ENCODE measurements at places on chromosomes 12 and 14. TPM values are rescaled to one million over a fixed set of nuclear protein-coding genes. Genes with fewer than 3 reads are reported as not detected.

- no peak for DNase-seq
These were observed 29.8 kb downstream of the BICD1 start for GRCh38 chr12:32136404-32136803.

DNA sequence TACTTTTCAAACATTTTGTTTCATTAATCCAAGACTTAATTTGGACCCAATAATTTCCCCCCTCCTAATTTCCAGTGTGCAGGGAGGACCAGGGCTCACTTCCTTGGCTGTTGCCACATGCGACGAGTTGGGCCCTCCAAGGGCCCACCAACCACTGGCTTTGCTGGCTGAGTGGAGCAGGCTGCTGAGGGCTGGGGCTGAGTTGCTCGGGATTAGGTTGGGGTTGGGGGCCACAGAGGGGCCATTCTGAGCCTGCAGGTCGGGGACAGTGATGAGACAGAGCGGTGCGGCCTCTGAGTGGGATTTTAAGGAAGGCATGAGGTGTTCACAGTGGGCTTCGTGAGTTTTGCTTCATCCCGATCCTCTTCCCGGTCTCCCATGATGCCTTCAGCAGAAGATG is 6.1 kb upstream of the TRAF3 start:
- no peak for DNase-seq

- DNase-seq: no peak
These were observed 217.2 kb downstream of the SLC15A4 start for GRCh38 chr12:128606538-128606937.

DNA sequence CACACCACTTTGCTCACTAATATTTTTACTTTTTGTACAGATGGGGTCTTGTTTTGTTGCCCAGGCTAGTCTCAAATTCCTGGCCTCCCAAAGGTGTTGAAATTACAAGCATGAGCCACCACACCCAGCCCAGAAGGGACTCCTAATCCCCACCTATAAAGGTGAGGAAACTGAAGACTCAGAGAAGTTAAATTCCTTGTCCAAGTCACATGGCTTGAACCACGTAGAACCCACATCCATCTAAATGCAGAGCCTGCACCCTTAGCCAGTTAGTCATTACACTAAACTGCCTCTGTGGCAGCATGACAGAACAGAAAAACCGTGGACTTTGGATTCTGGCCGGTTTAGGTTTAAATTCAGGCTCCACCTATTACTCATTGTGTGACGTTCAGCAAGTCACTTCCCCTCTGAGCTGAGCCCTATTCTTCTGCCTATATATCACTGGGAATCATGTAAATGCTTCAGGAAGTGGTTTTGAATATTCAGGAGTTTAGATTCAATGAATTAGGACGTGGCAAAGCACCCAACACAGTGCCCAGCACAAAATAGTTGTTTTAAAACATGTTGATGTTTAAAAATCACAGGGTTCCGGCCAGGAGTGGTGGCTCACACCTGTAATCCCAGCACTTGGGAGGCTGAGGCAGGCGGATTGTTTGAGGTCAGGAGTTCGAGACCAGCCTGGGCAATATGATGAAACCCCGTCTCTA is 3.0 kb upstream of the CORO1C start:
- no peak for DNase-seq

LBHD2 gene
- total RNA-seq: not detected

DNA sequence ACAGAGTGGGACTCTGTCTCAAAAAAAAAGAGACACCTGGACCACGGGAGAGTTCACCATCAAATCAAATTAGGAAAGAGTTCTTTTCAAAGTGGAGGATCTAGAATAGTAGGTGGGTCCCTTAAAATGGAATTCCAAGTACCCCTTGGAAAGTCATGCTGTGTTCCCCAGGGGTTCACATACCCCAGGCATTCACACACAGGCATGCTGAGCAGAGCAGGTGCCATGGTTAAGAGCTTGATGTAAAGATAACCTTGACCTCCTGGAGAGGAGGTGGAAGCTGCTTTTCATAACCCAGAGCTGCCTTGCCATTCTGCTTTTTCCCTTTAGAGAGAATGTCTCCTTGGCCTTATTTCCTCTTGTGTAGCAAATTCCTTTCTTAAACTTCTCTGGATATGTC is 14.2 kb upstream of the SRSF5 start:
- no peak for DNase-seq
